RPMI7951 (cell line): ENCODE measurements at places on chromosomes 2 and 18. TPM values are rescaled to one million over a fixed set of nuclear protein-coding genes. Genes with fewer than 3 reads are reported as not detected.

VWA3B gene
- 0.29 TPM in 1 of 2 replicates, not detected in the other for total RNA-seq

EGR4 gene
- total RNA-seq = not detected in 2 replicates

FAM161A gene
- total RNA-seq = 1.8 and 2.2 TPM in 2 replicates

BIRC6 gene
- 52.1 and 59.7 TPM in 2 replicates for total RNA-seq

COLEC11 gene
- 0.48 TPM in 1 of 2 replicates, not detected in the other for total RNA-seq

WDPCP gene
- 6.1 and 11.8 TPM in 2 replicates for total RNA-seq

CHRND gene
- total RNA-seq = not detected in 2 replicates

GKN2 gene
- total RNA-seq = not detected in 2 replicates

UPP2 gene
- not detected in 2 replicates for total RNA-seq

ATP6V1C2 gene
- total RNA-seq = 0.10 and 0.12 TPM in 2 replicates

PROM2 gene
- 1.8 and 2.4 TPM in 2 replicates for total RNA-seq

ALPG gene
- total RNA-seq = not detected in 2 replicates

PSD4 gene
- 2.5 and 5.9 TPM in 2 replicates for total RNA-seq
